Right ventricle myocardium superior (tissue), 1 donor: ENCODE measurements at places on chromosomes 16 and 17. TPM values are rescaled to one million over a fixed set of nuclear protein-coding genes. Genes with fewer than 3 reads are reported as not detected.

Gene SPIRE2
- total RNA-seq = 1.2 TPM

DNA sequence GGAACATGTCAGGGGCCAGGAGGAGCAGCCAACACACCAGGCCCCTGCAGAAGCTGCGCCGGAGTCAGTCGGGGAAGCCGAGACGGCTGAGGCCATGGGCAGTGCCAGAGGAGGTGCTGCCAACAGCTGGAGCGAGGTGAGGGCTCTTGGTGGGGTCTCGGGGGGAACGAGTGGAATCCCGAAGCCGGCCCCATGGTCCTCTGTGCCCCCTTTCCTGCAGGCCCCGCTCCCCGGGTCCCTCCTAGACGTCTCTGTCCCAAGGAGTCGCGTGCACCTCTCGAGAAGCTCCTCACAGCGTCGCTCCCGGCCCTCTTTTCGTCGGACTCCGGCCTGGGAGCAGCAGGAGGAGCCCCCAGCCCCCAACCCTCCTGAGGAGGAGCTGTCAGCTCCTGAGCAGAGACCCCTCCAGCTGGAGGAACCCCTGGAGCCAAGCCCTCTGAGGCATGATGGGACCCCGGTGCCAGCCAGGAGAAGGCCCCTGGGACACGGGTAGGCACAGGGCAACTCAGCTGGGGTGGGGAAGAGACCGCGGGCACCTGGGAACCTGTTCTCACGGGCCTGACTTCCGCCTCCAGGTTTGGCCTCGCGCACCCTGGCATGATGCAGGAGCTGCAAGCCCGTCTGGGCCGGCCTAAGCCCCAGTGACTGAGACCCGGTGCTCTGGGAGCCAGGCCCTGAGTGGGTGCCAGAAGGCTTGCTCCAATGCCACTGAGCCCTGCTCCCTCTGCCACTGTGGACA, 3.6 kb downstream of the APOBR start:
- no peak for DNase-seq

DNA sequence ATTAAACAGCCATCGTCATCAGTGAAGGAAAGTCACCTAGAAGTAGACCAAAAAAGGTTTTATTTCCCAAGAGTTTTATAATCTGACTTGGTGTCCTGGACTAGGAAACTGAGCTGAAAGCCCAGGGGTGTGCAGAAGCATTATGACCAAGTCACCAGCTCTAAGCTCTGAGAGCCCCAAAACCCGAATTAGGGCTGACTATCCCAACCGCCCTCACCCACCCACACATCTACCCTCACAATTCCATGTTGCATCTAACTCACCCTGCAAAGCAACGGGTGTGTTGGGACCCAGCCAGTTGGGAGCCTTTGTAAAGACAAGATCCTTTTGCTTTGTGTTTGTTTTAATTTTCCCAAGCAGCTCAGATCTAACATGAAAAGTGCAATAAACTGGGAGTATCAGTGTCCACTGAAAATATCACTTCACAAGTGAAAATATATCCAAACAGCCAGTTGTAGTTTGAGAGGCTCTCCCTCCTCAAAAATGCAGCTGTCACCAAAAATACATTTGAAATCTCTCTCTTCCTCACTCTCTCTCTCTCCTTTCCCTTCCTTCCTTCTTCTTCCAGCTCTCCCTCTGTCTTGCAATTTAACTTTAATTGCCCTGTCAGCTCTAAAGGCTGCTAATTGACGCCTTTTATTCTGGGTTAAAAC, 16.2 kb upstream of the NOG start:
- DNase-seq = no peak

DNA sequence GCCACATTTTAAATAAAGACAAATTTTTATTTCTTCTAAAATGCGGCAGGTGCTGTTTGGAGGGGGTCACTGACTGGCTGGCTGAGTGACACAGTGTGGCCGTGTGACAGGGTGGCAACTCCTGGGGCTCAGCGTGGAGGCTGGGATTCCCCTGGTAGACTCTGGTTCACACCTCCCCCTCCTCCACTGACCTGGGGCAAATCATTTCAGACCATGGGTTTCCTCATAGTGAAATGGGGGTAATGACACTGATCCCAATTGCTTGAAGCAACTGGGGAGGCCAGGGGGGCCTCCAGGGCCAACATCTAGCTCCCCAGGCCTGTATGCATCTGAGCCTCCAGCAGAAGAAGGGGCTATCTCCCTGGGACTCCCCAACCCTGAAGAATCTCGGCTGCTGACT, 6.6 kb downstream of the HSD11B2 start:
- DNase-seq = no peak

DNA sequence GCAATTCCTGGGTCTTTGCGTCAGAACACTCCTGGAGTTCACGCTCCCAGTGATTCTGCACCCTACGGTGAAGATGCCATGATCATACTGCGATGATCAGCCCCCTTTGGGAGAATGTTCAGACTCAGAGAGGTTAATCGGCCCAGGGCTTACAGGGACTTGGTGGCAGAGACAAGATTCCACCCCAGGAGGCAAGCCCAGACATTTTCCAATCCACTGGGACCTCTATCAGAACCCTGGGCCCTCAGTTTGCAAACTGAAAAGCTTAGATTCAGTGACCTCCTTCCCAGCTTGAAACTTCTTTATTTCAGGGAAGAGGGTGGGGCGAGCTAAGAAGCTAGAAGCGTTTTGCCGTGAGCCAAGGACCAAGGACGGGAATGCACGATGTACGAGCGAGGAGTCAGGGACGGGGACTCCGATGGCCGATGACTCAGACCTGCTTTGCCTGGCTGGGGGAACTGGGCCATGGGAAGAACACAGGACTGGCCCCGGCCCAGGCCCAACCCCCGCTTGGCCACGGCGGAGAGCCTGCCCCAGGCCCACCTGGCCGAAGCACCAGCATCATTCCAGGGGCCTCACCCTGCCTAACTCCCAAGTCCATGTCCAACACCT, 34.7 kb downstream of the SOCS3 start:
- DNase-seq = peak; percentile 82

Gene FMNL1
- total RNA-seq = 12.0 TPM

Gene CES1
- 33.2 TPM for total RNA-seq

Gene CFAP52
- 0.38 TPM for total RNA-seq

Gene CALCOCO2
- total RNA-seq = 341 TPM

GRCh38 chr16:2236337-2237101, at the start of gene DNASE1L2:
TSS of gene DNASE1L2 (plus strand) at chr16:2236444. CDS start at chr16:2236817, 373 bp downstream.
- DNase-seq = no peak

Gene NXPH3
- total RNA-seq = 3.7 TPM

- no peak for DNase-seq
These were observed 4.2 kb upstream of the CORO7 start for GRCh38 chr16:4420505-4421105.

Gene TPSB2
- total RNA-seq = 10.1 TPM

Gene FOXF1
- 0.11 TPM for total RNA-seq

DNA sequence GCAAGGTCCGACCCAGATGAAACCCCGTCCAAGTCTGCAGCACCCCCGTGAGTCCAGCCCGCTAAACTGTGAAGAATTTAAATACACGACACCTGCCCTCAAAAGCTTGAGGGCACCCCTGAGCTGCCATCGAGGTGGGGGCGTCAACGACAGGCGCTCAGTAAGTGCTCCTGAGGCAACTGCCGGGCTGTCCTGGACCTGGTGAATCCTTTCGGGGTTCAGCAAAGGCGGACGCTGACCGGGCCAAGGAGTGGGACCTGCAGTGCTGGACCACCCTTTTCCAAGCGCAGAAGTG, 512 bp upstream of the ENDOV start:
- DNase-seq = no peak

- no peak for DNase-seq
These were observed 40.9 kb downstream of the PLXDC1 start for GRCh38 chr17:39110435-39111136.

Gene PRKCB
- total RNA-seq = 1.7 TPM

Gene CRHR1
- not detected for total RNA-seq

DNA sequence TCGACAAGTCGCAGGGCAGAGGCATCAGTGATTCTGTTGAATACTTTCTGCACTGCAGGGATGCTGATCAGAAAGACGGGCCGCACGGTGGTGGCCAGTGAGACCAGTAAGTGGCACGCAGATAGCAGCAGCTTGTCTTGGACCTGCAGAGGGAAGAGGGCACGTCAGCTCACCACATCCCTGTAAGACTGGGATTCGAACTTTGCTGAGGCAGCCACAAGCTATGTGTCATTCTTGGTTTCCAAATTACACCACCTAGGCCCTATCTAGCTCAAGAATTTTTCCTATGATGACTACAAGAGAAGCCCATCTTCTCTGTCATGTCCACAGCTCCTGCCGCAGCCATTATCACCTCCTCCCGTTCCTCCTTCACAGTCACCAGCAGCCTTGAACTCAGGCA, 49.4 kb upstream of the GSG1L start:
- DNase-seq = no peak

- DNase-seq = no peak
These were observed 12.6 kb upstream of the CLTC start for GRCh38 chr17:59607061-59607460.

Gene CLDN7
- total RNA-seq = 0.94 TPM

GRCh38 chr16:4940719-4941118, 3.8 kb upstream of the PPL start:
- DNase-seq = no peak

GRCh38 chr16:79535130-79535529, 65.4 kb downstream of the MAF start:
- DNase-seq = no peak

GRCh38 chr17:70013911-70014310, 61.1 kb upstream of the KCNJ16 start:
- DNase-seq = no peak

Gene TLCD2
- 2.0 TPM for total RNA-seq

DNA sequence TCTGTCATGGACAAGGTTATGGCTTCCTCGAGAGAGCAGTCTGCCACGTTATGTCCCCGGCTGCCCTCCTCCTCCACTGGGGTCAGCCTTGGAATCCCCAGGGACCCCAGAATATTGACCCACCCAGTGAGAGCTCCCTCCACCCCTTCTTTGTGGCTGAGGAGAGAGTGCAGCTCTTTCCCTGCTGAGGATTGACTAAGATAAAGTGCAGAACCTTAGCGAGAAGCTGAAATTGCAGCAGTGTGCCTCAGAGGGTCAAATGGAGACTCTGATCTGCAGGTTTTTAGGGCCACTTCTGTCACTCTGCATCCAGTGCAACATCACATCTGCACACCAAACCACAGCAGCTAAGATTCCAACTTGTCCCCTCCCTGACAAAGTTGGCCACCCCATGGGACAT, 25.6 kb upstream of the PMFBP1 start:
- DNase-seq = no peak

GRCh38 chr17:6361733-6362132, 73.2 kb downstream of the AIPL1 start:
- no peak for DNase-seq

DNA sequence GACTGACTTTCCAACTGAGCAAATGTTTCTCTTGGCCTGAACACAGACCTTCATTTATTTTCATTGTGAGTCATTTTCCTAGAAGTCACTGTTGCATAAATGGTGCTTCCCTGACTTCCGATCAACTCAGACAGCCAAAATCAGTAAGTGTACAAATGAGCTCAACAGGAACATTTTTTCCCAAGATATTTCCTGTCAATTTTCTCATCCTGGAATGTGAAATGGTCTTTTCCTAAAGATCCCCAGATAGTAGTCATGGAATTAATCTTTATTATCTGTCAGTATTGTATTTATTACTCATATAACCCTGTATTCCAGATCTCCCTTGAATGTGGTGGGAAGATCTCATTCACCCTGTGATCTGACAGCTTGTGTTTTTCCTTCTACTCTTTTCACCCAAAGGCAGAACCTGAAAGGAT, 360.3 kb upstream of the KIF2B start:
- no peak for DNase-seq

GRCh38 chr16:49478107-49478506, 104.5 kb downstream of the C16orf78 start:
- no peak for DNase-seq

- no peak for DNase-seq
These were observed 16.9 kb upstream of the GLG1 start for GRCh38 chr16:74623839-74624235.

- no peak for DNase-seq
These were observed 33.2 kb downstream of the TIMM22 start for GRCh38 chr17:1029922-1030644.

DNA sequence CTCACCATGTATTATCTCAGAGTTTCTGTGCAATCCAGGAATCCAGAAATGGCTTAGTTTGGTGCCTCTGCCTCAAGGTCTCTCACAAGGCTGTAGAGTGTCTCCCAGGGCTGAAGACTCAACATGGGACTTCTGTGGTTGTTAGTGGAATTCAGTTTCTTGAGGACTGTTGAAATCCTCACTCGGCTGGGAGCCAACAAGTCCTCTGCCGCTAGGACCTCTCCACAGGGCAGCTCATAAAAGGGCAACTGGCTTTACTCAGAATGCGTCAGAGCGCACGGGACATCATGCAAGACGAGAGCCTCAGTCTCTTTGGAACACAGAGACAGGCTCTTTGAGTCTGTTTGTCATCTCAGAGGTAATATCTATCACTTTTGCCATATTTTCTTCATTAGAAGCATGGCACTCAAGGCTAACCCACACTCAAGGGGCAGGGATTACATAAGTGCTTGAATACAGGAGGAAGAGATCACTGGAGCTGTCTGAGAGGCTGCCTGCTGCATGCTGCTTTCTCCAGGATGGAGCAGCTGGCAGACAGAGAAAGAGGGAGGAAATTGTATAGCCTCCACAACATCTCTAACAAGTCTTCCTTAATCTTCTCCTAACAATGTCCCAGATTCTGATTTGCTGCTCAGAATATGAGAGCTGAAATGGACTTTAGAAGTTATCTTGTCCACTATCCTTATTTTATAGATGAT, 97.5 kb upstream of the ASIC2 start:
- DNase-seq = no peak
